ENCODE measurements at places on chromosomes 5 and 9. TPM values are rescaled to one million over a fixed set of nuclear protein-coding genes. Genes with fewer than 3 reads are reported as not detected.

NTRK2 gene
- total RNA-seq: 3.7 TPM

SLCO6A1 gene
- total RNA-seq: not detected

DNA sequence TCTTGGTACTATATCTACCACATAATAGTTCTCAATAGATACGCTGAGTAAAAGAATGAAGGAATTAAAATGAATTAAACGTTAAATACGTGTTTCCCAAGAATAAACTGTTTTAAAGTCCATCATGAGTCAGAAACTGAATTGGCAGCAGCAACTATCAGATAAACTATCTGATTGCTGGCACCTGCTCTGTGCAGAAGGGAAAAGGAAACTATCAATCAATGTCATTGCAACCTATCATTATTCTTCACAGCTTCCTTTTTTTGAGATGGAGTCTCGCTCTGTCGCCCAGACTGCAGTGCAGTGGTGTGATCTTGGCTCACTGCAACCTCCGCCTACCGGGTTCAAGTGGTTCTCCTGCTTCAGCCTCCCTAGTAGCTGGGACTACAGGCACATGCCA lies 8.8 kb upstream of the WDR36 start:
- no peak for DNase-seq

DNA sequence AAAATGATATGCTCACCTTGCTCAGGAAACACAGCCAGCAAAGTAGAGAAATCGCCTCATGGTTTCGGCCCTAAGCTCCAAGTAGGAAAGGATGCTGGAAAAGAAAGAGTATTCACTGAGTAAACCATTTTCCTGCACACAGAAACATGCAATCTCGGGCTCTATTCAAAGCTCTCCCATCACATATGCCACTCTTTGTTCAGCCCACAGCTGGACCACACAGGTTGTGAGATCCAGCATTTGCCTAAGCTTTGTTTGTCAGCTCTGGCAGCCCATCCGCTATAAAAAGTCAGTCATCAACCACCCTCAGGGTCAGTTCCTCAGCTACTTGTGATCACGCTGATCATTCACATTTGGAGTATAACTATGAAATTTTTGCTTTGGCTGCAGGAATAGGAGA lies 96.5 kb upstream of the SMARCA2 start:
- DNase-seq: no peak

Measured in cardiac septum (tissue), 1 donor.